Tibial nerve (tissue), 4 donors: ENCODE measurements at places on chromosomes 2 and 18. TPM values are rescaled to one million over a fixed set of nuclear protein-coding genes. Genes with fewer than 3 reads are reported as not detected.

The CHRNG gene
- total RNA-seq = not detected

The REL gene
- total RNA-seq = 17.3 TPM

The EN1 gene
- 0.63 TPM for total RNA-seq

The BZW1 gene
- total RNA-seq = 273 TPM

The SPP2 gene
- total RNA-seq = not detected

The NEUROD1 gene
- not detected for total RNA-seq

The CREB1 gene
- 29.4 TPM for total RNA-seq

GRCh38 chr2:121244616-121245015, 40.4 kb downstream of the TFCP2L1 start:
- no peaks in the 10 kb centered on the region for H3K36me3 ChIP-seq
- H3K27ac ChIP-seq = no peak overlapping the region
- no peak overlapping the region for H3K4me3 ChIP-seq
- DNase-seq = no peak

DNA sequence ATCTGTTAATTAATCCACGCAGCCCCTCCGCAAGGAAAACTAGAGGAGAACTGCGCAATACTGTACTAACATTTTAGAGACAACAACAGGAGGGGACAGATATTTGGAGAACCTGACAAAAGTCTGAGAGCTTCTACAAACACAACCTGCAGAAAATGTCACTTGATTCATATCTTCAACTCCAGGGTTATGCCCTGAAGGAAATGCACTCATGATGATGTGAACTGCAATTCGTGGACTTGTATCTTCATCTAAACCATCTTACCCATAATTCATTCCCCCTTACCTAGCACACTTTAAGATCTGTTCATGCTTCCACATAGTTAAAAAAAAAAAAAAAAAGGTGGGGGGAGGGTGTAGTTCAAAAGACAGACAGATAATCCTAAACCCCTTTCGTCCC, 75.5 kb downstream of the AFF3 start:
- no peak for DNase-seq
- H3K4me1 ChIP-seq = no peaks in the 10 kb centered on the region
- H3K4me3 ChIP-seq = no peak overlapping the region

DNA sequence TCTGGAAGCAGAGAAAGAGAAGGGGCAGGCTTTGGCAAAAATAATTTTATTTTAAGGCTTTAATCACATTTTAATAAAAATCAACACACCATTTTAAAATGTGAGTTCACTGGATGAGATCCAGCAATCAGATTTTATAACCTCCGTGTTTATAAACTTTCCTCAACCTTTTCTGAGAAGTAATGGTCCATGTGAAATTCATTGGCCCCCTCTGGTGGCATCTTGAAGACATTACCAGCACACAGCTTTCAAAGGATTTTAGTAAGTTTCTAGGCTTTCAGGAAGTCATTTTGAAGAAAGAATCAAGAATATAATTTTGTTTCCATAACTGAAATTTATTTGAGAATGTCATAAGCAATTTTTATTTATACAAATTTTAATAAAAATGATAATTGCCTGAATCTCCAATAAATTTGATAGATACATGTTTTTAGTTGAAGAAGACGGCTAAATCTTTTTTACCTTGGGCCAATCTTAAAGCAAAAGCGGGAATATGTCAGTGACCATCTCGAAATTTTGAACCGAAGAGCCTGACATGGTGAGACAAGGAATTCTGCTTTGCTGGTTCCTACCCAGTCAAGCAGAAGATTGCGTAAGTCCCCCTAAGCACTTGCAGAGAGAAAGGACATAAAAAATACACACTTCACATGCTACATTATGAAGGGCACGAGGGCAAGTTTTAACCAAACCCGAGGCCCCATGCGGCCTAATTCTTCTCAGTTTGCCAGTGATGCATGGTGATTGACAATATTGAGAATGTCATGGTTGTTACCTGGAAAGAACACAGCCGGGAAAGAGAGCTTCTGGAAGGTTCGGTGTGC, 128.4 kb upstream of the CBLN2 start:
- DNase-seq = no peak
- H3K27ac ChIP-seq = no peak overlapping the region
- H3K36me3 ChIP-seq = no peaks in the 10 kb centered on the region
- H3K27me3 ChIP-seq = no peaks in the 10 kb centered on the region

DNA sequence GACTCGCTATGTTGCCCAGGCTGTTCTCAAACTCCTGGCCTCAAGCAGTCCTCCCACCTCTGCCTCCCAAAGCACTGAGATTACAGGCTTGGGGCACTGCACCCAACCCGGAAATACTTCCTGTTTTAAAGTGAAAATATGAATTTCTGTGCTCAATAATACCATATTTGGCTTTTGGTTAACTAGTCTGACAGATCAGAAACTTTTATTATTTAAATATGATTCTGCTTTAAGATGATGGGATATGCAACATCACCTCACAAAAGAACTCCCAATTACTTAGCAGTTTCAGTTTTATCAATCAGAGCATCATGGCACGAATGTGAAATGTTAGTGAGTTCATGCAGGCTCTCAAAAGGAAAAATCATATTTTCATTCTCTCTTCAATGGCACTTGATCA, 120.6 kb downstream of the PTRHD1 start:
- H3K4me3 ChIP-seq = no peak overlapping the region
- H3K4me1 ChIP-seq = no peaks in the 10 kb centered on the region
- no peaks in the 10 kb centered on the region for H3K27me3 ChIP-seq
- no peak overlapping the region for H3K27ac ChIP-seq
- no peaks in the 10 kb centered on the region for H3K36me3 ChIP-seq
- DNase-seq = no peak

DNA sequence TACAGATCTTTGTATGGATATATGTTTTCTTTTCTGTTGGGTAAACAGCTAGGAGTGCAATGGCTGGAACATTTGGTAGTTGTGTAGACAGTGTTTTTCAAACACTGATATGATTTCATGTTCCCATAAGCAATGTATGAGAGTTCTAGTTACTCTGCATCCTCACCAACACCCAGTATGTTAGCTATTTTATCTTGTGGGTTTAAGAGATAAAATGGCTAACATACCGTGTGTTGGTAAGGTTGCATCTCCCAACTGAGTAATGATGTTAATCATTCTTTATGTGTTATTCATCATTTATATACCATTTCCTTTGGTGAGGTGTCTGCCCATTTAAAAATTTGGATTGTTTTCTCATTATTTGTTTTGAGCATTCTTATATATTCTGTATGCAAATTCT, 65.7 kb downstream of the LYPD6B start:
- no peak overlapping the region for H3K27ac ChIP-seq
- no peaks in the 10 kb centered on the region for H3K27me3 ChIP-seq
- H3K4me1 ChIP-seq = no peaks in the 10 kb centered on the region

GRCh38 chr2:101047075-101047766, 45.1 kb downstream of the RPL31 start:
- peaks cover 42% of the 10 kb centered on the region for H3K36me3 ChIP-seq
- no peaks in the 10 kb centered on the region for H3K4me1 ChIP-seq
- H3K27ac ChIP-seq = no peak overlapping the region
- H3K4me3 ChIP-seq = no peak overlapping the region

DNA sequence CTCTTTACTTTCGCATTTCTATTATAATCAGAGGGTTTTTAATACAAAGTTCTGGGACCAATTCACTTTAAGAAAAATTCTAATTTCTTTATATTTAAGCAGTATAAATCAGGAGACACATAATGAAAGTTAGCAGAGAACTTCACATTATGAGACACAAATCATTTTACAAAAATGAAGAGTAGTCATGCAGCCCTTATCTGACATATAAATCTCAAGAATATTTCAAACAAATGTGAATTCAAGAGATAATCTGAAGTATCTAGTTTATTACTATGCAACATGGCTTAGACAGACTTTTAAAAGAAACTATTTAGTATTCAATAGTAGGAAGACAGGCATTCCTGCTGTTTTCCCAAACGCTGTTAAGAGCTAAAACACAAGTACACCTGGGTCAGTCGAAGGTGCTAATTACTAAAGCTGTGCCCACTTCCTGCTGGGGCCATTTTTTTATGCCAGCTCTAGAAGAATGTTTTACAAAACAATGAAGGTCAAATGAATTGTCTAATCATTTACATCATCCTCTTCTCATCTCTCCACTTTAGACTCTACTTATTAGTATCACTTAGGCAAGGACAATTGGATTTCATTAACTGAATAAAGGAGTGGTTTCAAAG, 40.2 kb downstream of the CWC22 start:
- H3K4me3 ChIP-seq = no peak overlapping the region
- no peaks in the 10 kb centered on the region for H3K36me3 ChIP-seq
- no peaks in the 10 kb centered on the region for H3K4me1 ChIP-seq
- H3K27me3 ChIP-seq = no peaks in the 10 kb centered on the region

DNA sequence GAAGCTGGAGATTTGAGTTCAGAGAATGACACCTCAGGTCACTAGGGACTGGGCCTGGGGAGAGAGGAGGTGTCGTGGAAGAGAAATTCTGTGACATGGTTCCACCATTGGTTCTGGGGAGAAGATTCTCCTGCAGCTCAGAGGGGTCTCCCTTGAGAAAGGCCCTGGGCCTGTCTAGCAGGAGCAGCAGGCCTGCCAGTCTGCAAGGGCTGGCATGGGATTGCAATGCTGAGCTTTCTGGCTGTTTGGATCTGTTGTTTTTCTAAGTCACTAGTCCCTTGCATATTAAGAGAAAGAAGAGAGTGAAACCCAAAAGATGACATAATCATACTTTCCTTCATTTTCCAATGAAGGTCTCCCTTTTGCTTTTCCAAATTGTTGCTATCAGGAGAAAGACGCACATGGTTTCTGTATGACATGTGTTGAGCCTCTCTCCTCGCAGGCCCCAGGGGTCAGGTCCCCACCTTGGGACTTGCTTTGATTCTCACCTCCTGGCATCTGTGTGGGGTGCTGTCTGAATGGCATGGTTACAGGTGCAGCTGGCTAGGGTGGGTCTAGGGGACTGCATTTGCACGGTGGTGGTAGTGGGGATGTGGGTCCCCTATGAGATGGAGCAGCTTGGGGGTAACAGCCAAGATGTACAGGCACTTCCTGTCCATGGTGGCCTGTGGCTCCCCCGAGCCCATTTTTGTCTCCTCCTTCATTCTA, 117.8 kb downstream of the GLI2 start:
- H3K27ac ChIP-seq = no peak overlapping the region
- no peaks in the 10 kb centered on the region for H3K36me3 ChIP-seq
- no peak for DNase-seq

DNA sequence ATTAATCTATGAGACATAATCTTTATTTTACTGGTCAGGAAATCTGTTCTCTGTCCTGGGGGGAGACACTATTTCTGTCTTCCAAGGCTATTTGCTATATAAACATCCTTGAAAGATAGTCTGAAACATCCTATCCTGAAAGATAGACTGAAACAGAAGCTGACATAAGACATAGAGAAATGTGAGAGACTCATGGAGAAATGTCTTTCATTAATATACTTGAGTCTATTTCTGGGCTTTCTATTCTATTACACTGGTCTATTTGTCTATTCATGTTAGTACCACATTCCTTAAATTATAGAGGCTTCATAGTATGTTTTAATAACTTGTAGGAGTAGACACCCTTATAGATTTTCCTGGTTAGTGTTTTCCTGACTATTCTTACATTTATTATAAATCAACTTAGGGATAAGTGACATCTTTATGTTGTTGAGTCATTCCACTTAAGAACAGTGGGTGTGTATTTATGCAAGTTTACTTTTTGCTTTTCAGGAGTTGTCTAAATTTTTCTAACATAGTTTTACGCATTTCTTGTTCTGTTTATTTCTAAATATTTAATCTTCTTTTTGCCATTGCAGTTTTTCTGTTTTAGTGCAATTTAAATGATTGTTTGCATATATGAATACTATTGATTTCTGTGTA, 244.9 kb upstream of the ZSWIM2 start:
- no peaks in the 10 kb centered on the region for H3K4me1 ChIP-seq
- no peak for DNase-seq
- no peak overlapping the region for H3K4me3 ChIP-seq
- no peaks in the 10 kb centered on the region for H3K27me3 ChIP-seq
- no peak overlapping the region for H3K27ac ChIP-seq
- no peaks in the 10 kb centered on the region for H3K36me3 ChIP-seq

DNA sequence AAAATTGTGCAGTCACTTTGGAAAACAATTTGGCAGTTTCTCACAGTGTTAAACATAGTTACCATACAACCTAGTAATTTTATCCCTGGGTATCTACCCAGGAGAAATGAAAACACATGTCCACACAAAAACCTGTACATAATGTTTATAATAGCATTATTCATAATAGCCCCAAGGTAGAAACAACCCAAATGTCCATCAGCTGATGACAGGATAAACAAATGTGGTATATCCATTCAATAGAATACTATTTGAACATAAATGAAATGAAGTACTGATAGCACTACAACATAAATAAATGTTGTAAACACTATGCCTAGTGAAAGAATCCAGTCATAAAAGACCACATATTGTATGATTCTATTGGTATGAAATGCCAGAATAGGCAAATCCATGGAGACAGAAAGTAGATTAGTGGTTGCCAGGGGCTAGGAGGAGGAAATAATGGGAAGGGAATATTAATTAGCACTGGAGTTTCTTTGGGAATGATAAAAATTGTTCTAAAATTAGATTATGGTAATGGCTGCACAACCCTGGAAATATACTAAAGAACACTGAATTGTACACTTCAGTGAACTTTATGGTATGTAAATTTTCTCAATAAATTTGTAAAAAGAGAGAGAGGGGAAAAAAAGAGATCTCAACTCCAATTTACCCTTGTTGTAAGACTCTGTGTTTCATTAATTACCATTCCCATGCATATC, 20.8 kb upstream of the VIT start:
- no peaks in the 10 kb centered on the region for H3K27me3 ChIP-seq
- DNase-seq = no peak
- no peaks in the 10 kb centered on the region for H3K36me3 ChIP-seq
- no peak overlapping the region for H3K4me3 ChIP-seq

GRCh38 chr2:196712867-196713266, 73.4 kb downstream of the CCDC150 start:
- no peak overlapping the region for H3K27ac ChIP-seq
- H3K36me3 ChIP-seq = no peaks in the 10 kb centered on the region
- no peak for DNase-seq
- H3K4me3 ChIP-seq = no peak overlapping the region

GRCh38 chr18:70432804-70433400, 144.1 kb downstream of the SOCS6 start:
- no peak for DNase-seq
- no peaks in the 10 kb centered on the region for H3K4me1 ChIP-seq
- H3K36me3 ChIP-seq = no peaks in the 10 kb centered on the region

DNA sequence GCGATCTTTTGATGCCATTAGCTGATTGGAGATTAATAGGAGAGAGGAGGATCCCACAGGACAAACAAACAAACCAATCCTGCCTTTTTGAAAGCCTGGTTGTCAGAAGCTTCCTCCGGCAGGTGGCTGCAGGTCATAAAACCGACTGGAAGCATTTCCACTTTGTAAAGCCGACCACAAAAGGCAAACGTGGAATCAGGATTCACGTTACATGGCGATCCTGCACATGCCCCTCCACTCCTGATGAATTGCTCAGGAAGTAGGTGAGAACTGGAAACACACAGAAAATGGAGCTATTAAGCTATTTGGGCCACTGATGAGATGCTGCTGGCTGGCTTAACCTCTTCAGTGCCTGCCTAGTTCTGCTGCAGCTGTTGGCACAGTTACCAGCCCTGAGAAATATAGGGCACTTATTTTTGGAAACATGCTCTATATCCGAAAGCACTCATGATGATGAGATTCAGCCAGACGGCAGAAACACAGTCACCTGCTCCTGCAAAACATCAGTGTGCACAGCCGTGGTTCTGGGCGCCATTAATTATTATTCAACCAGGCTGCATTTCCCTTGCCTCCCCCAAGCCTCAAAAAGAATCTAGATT, 110.3 kb upstream of the ST6GAL2 start:
- no peak for DNase-seq
- H3K4me3 ChIP-seq = no peak overlapping the region
